ENCODE measurements at places on chromosomes 12 and 14.

- DNase-seq: peak; percentile 64
- peak overlapping the region; percentile 92 for H3K27ac ChIP-seq
- H3K27me3 ChIP-seq: no peaks in the 10 kb centered on the region
- H3K36me3 ChIP-seq: peaks cover 9% of the 10 kb centered on the region
- H3K4me1 ChIP-seq: peaks cover 40% of the 10 kb centered on the region
Observed at GRCh38 chr12:12723681-12724420, 6.7 kb downstream of the CDKN1B start.

DNA sequence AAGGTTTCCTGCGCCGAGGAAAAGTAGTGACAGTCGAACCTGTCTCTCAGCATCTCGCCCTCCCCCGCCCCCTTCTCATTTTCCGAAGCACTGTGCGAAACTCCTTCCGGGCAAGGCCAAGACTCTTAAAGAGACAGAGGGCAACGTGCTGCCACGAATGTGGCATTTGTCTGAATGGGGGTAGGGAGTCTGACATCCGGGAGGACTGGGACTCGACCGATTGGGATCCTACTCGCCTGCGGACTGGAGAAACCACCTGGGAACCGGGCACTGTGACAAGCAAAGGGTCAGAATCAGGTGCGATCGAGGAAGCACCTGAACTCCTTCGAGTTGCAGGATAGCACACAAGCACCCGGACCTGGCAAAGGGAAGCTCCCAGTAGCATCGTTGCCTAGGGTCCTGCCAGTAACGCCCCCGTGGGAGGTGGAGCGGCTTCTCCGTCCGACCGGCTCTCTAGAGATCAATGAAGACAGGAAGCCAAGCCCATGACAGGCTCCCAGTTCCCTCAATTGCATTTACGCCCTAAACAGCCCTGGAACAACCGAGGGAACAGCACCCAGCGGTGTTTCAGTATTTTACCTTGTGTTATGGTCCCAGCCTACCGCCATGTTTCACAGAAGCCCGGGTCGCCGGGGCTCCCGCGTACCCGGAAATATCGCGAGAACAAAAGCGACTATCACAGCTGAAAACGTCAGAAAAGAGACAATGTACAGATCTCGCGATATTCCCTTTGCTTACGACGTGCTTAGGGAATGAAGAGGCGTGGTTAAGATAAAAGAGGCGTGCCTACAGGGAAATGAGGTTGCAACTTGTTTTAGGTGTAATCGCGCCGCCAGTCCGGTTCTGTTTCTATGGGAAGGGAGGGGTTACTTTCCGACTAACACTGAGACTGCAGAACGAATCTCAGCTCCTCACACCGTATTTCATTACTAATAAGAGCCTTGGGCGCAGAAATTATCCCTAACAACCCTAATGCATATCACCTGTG is at the start of gene ERGIC2:
TSS of gene ERGIC2 (minus strand) at position 637 of the 988 bp plus-strand sequence. CDS start 9,539 bp downstream, outside the sequence.
- peaks cover 16% of the 10 kb centered on the region for H3K4me1 ChIP-seq
- peak; percentile 69 for DNase-seq
- H3K36me3 ChIP-seq: peaks cover 14% of the 10 kb centered on the region
- H3K4me3 ChIP-seq: peak within 1 kb of the TSS; percentile 92
- H3K27me3 ChIP-seq: peaks cover 5% of the 10 kb centered on the region

DNA sequence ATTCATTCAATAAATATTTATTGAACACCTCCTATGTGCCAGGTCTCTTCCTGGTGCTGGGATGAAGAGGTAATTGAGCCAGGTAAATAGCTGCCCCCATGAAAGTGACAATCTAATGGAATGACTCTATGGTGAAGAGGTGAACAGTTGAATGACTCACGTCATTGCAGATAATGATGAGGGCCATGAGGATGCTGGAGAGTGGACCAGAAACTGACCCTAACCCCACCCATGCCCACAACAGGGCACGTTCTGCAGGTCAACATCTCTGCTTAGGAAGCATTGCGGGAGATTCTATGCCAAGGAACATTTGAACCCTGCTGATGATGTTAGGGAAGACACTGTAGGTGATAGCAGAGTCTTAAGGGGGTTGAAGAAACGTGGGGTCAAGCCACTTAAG is 788.9 kb upstream of the TBX3 start:
- peaks cover 17% of the 10 kb centered on the region for H3K4me1 ChIP-seq
- no peaks in the 10 kb centered on the region for H3K27me3 ChIP-seq
- no peak overlapping the region for H3K4me3 ChIP-seq
- no peak for DNase-seq

DNA sequence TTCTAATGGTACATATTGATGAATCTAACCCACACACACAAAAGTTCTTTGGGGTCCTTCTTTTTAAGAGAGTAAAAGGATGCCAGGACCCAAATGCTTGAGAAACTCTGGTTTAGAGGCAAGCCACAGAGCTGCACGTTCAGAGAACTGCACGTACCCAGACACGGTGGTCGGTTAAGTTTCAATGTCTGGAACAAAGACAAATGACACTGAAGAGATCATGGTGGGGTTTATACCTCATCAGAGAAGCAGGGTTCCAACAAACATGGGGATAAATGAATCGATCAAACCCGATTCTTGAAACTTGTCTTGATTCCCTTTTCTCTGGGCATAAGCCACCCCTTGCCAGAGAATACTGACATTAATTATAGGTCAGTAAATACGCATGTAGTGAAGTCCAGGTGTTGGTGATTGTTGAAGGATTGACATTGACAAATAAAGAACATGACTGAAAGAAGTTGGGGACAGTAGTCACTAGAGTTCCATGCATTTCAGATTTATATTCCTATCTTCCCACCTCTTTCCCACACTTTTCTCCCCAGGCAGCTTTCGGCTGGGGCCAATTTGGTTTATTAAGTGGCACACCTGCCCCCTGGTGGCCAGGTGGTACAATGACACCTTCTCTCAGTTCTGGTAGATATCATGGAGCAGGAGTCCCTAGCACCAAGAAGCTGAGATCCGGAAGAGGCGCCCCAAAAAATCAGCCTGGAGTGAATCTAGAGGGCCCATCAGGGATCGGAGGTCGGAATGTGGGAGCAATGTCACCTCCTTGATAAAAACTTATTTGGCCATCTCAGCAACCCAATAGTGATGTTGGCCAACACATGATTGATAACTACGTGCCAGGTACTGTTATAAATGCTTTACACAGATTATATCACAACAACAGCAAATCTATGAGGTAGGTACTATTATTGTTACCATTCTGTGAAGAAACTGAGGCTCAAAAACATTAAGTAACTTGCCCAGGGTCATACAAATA is 17.8 kb upstream of the HDAC7 start:
- H3K36me3 ChIP-seq: no peaks in the 10 kb centered on the region
- peak; percentile 79 for DNase-seq
- no peaks in the 10 kb centered on the region for H3K27me3 ChIP-seq
- peaks cover 51% of the 10 kb centered on the region for H3K4me1 ChIP-seq
- no peak overlapping the region for H3K4me3 ChIP-seq

- no peaks in the 10 kb centered on the region for H3K36me3 ChIP-seq
- no peak for DNase-seq
- no peak overlapping the region for H3K27ac ChIP-seq
- peaks cover 58% of the 10 kb centered on the region for H3K27me3 ChIP-seq
- H3K4me3 ChIP-seq: no peak overlapping the region
Observed at GRCh38 chr14:22524784-22525161, 64.3 kb downstream of the DAD1 start.

DNA sequence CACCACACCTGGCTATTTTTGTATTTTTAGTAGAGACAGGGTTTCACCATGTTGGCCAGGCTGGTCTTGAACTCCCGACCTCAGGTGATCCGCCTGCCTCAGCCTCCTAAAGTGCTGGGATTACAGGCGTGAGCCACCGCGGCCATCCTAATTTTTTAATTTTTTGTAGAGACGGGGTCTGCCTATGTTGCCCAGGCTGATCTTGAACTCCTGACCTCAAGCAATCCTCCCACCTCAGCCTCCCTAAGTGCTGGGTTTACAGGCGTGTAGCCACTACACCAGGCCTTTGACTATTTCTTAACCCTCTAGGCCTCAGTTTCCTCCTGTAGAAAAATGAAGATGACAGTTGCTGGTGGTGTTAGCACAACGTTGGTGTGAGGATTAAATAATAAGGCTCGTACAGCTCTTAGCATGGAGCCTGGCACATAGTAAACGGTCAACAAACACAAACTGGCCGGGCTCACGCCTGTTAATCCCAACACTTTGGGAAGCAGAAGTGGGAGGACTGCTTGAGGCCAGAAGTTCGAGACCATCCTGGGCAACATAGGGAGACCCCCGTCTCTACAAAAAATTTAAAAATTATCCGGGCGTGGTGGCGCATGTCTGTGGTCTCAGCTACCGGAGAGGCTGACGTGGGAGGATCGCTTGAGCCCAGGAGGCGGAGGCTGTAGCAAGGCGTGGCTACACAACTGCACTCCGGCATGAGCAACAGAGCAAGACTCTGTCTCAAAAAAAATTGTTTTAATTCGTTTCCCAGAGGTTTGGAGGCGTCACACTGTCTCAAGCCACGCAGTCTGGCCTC is 979 bp downstream of the DDX54 start:
- peak overlapping the region; percentile 88 for H3K27ac ChIP-seq
- H3K4me1 ChIP-seq: peaks cover 14% of the 10 kb centered on the region
- H3K27me3 ChIP-seq: no peaks in the 10 kb centered on the region

GRCh38 chr12:57621497-57622292 is 10.5 kb downstream of the ARHGEF25 start:
- peaks cover 14% of the 10 kb centered on the region for H3K4me1 ChIP-seq
- H3K27ac ChIP-seq: no peak overlapping the region
- H3K4me3 ChIP-seq: peak overlapping the region; percentile 65
- H3K36me3 ChIP-seq: peaks cover 25% of the 10 kb centered on the region
- H3K27me3 ChIP-seq: peaks cover 99% of the 10 kb centered on the region

GRCh38 chr12:131054345-131055092 is 100.8 kb downstream of the ADGRD1 start:
- H3K27me3 ChIP-seq: peaks cover 38% of the 10 kb centered on the region
- no peaks in the 10 kb centered on the region for H3K4me1 ChIP-seq
- H3K4me3 ChIP-seq: no peak overlapping the region

- H3K4me3 ChIP-seq: no peak overlapping the region
- no peaks in the 10 kb centered on the region for H3K27me3 ChIP-seq
- H3K27ac ChIP-seq: peak overlapping the region; percentile 13
Observed at GRCh38 chr14:89330236-89331002, 86.6 kb downstream of the FOXN3 start.

DNA sequence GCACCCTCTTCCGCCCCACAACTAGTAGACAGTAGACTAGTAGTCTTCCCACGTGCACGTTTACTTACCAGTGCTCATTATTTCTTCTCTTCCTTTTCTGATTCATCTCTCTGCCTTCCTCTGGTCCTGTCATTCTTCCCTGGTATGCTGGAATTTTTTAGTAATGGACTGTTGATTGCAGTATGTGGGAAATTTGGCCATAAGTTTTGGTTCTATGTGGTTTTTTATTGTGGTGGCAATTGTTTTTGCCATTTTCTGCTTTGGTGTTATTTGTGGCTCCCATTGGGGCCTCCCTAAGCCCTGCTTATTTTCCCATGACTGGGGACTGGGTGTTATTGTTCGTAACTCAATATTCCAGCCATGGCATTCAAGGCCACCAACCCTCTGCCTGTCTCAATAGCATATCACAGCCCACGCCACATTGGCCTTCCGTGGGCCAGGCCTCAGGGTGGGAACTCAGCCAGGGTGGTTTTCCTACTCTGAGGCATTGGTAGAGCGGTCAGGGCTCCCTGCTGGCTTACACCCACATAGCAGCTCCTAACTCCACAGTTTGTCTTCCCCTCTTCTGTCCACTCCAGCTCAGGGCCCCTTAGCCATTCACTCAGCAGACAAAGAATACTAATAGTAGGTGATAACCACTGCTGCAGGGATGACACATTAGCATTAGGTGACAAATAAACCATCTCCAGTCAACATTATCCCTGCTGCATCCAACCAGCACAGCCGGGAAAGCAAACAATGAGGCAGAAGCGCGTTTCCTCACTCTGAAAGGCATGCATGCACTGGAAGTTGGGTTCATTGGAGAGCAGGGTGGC is 321.5 kb downstream of the CACNA1C start:
- peaks cover 20% of the 10 kb centered on the region for H3K4me1 ChIP-seq
- H3K4me3 ChIP-seq: no peak overlapping the region
- no peaks in the 10 kb centered on the region for H3K27me3 ChIP-seq
- no peak for DNase-seq
- H3K36me3 ChIP-seq: no peaks in the 10 kb centered on the region

- peaks cover 16% of the 10 kb centered on the region for H3K4me1 ChIP-seq
- no peak overlapping the region for H3K4me3 ChIP-seq
- peaks cover 20% of the 10 kb centered on the region for H3K36me3 ChIP-seq
- H3K27me3 ChIP-seq: no peaks in the 10 kb centered on the region
Observed at GRCh38 chr14:37466623-37467088, 128.4 kb downstream of the FOXA1 start.

DNA sequence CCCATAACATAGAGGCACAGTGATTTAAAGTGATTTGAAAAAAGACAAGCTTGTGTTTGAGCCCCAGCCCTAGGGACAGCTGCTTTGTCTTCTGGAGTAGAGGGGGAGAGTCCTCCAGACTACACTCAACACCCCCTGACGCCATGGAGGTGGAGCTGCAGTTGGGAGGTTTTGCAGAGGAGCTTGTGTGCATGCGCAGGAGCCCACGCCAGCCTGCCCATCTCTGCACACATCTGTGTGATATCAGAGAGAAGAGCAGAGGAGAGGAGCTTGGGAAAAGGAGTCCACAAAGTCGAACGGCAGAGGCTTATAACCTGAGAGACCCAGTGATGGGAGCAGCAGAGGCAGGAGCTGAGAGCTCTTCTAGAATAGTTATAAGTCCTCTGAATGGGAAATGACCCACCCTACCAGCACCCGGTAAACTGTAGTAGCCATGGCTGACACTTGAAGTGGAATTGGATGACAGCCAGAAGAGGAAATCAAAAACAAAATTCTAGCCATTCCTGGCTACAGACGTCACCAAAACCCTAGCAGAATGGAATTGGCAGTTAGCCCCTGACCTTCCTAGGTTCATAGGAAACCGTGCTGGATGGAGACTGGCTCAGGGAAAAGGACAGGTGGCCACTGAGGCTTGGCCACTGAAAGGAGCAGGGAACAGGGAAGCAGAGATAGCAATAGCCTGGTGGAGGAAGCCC is 185.1 kb upstream of the VASH1 start:
- H3K36me3 ChIP-seq: no peaks in the 10 kb centered on the region
- peaks cover 4% of the 10 kb centered on the region for H3K27me3 ChIP-seq
- DNase-seq: no peak
- H3K4me1 ChIP-seq: peaks cover 21% of the 10 kb centered on the region
- H3K27ac ChIP-seq: peak overlapping the region; percentile 87

GRCh38 chr12:82841487-82841904 is 154.8 kb downstream of the TMTC2 start:
- peak overlapping the region; percentile 11 for H3K27ac ChIP-seq
- no peaks in the 10 kb centered on the region for H3K27me3 ChIP-seq
- no peak overlapping the region for H3K4me3 ChIP-seq
- no peak for DNase-seq

DNA sequence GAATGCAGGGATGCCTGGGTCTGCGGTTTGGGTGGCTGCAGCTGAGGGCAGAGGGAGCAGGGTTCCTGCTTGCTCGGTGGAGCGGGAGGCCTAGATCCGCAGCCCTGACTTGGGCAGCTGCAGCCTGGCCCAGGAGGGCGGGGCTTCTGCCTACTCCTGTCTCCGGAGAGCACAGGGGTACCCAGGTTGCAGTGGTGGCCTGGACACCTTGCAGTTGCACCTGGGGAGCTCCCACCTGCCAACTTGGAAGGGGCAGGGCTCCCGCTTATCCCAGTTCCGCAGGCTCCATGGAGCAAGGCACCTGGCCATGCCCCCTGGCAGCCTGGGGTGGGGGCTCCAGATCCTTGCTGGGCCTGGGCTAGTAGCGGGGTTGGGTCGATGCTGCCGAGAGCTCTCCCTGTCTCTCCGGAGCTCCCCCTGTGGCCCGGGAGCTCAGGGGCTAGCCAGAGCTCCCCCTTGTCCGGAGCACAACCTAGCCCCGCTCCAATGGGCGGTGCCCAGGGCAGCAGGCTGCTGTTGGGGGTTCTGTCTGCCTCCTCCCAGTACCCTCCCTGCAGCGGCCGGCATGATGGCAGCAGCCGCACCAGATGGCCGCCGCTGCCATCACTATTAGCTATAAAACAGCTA is 136.4 kb downstream of the PTPRR start:
- no peak overlapping the region for H3K27ac ChIP-seq
- no peak overlapping the region for H3K4me3 ChIP-seq
- H3K36me3 ChIP-seq: no peaks in the 10 kb centered on the region
- H3K4me1 ChIP-seq: no peaks in the 10 kb centered on the region

All from mesothelial cell of epicardium (in vitro differentiated cells).